Peyer's patch (tissue), 4 donors: ENCODE measurements at places on chromosomes 11 and 22. TPM values are rescaled to one million over a fixed set of nuclear protein-coding genes. Genes with fewer than 3 reads are reported as not detected.

DNA sequence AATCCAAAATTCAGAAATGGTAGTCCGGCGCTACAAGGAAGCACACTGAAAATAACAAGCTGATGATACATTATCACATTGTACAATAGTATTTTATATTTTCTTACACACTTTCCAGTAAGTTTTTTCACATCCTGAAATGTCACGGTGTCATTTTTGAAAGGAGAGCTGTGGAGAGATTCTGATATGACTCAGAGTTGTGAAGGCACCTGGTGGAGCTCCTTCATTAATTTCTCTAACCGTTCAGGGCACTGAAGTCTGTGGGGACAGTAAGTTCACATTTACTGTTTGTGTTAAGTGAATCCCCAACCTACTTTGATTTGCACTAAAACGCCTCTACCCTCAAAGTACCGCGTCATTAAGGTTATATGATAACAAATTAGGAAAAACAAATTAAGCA, 13.3 kb downstream of the LDHAL6A start:
- no peaks in the 10 kb centered on the region for H3K27me3 ChIP-seq
- H3K27ac ChIP-seq: no peak overlapping the region
- no peaks in the 10 kb centered on the region for H3K4me1 ChIP-seq
- no peak overlapping the region for H3K4me3 ChIP-seq

The KCNQ1 gene
- total RNA-seq: 66.4 TPM

DNA sequence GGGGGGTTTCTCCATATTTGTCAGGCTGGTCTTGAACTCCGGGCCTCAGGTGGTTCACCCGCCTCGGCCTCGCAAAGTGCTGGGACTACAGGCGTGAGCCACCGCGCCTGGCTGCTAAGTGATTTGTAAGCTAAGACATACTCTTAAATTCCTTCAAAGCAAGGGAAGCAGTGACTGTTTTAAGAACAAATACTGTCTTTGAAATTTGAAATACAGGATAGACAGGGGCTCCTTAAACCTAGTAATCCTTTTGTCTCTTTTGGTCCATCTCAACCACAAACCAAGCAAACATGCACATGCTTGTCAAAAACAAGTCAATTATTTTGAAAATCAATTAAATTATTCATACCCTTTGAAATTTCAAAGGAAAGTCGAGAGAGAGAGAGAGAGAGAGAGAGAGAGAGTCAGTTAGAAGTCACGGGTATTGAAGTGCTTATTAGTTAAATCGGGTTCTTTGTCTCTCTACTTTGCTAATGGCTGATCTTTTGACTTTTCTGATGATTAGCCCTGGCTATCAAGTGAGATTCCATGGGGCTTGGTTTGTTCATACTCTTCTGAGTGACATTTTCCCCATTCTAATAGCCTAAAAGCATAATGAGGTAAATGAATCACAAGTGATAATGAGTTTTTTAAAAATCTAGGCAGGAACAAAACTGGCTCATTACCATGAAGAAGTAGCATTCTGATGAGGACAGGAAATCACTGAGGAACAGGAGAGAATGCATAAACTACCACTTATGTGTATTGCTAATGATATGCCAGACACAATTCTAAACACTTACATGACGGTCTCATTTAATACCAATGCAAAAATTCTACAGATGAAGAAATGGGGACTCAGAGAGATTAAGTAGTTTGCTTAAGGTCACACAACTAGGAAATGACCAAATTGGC, 48.0 kb downstream of the MCHR1 start:
- H3K27me3 ChIP-seq: no peaks in the 10 kb centered on the region
- H3K4me3 ChIP-seq: no peak overlapping the region
- no peak for DNase-seq
- H3K36me3 ChIP-seq: no peaks in the 10 kb centered on the region

DNA sequence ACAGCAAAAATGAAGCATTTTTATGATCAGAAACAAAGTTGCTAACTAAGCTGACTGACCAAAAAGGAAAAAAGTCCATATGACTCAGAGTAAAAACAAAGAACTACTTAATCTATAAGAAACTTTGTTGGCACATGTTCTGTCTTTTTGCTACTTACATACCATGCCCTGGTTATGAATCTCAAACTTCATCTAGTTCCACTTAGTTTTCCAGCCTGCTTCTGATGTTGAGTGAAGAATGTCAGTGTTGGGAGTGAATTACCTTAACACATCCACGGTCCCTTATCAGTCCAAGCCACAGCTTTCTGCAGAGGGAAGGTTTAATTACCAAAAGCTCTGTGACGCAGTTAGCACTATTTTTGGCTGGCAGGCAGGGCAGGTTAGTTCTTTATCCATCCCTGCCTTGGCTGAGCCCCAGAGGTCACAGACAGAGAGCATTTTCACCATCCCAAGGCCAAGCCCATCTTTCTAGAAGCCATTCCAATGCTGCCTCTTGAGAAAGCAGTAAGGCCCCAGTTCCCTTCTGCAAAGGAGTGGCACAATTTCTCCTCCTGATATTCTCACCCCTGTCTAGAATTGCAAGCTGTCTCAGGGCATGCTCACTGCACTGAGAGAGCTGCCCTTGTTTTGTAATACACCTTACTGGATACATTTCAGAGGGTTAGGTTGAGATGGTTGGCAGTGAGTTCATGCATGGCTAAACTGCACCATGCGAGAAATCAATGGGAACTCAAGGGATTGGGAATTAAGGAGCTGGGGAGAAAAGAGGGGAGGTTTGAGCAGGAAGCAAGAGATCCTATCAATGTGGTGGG, 67.1 kb downstream of the SLC1A2 start:
- no peaks in the 10 kb centered on the region for H3K36me3 ChIP-seq
- no peaks in the 10 kb centered on the region for H3K27me3 ChIP-seq
- H3K4me1 ChIP-seq: no peaks in the 10 kb centered on the region
- no peak overlapping the region for H3K27ac ChIP-seq
